ENCODE measurements at places on chromosomes 3 and 15.

DNA sequence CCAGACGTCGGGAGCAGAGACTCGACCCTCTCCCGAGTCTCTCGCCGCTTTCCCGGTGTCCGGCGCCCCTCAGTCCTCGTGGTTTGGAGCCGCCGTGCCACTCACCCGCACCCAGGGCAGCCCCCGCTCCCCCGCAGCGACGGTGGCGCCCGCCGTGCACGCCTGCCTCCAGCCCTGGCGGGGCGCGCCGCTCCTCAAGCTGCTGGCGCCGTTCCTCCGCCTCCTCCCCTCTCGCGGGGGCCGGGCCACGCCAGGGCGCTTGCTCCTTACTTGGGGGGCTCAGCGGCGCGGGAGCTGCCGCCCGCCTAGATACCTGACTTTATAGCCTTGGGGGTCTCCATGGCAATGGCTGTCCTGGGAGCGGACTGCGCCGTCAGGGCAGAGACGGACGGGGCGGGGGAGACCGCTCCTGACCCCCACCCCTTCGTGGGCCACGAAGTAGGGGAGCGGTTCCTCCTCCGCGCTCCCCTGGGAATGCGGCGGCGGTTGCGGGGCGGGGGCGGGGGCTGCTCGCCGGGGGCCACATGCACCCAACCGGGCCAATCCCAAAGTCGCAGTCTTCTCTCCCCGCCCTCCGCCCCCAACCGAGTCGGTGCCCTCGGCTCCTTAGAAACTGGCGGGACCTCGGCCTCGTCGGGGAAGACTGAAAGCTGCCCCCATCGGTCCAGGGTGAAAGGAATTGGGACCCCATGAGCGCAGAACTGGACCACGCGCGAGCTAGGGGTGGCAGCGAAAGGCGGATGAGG lies at the start of gene ANKRD63:
ANKRD63 (minus strand) TSS at position 196 of the 746 bp plus-strand sequence. CDS start 478 bp downstream, outside the sequence.
- DNase-seq, result no peak

- no peak for DNase-seq
Measured at GRCh38 chr3:122349171-122349570, 24.1 kb downstream of the CSTA start.

DNA sequence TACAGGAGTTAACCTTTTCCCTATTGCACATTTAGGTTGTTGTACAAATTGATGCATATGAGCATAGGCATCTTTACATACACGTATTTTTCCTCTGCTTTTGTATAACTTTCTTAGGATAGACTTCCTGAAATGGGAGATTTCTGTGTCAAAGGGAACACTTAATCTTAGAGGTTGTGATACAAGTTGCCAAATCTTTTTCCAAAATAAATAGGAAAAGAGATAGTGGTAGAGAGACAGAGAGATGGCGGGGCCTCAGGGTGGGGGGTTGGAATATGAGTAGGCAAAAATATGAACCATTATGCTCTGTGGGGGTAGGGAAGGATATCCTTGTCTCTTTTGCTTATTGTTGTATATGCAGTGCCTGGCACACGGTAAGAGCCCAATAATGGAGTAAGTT lies 70.7 kb upstream of the UBE2E1 start:
- no peak for DNase-seq

DNA sequence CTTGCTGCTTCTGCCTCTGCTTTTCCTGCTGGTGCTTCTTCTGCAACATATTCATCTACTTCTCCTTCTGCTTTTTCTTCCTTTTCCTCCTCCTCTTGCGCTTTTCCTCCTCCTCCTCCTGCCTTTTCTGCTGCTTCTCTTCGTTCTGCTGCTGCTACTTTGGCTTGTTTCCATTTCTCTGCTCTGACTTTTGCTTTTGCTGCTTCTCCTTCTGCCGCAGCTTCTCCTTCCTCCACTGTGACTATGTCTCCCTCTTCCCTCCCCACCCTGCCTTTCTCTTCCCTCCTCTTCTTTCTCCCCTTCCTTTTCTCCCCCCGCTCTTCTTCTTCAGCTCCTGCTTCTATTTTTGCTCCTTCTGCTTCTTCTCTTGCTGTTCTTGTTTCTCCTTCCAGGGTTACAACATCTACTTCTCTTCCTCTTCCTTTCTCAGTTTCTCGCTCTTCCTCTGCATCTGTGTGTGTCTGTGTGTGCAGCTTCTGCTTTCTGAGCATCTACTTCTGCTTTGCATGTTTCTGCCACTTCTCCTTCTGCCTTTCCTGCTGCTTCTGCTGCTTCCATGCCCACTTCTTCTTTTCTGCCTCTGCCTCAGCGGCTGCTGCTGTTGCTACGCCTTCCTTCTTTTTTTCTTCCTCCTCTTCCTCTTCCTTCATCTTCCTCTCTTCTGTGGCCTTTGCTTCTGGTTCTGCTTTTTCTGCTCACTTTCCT lies 51.4 kb downstream of the FAM43A start:
- DNase-seq, result no peak

- peak; percentile 72 for DNase-seq
Measured at GRCh38 chr3:123328851-123329635, 119.8 kb downstream of the ADCY5 start.

- DNase-seq, result no peak
Measured at GRCh38 chr3:57157545-57157944, 7.6 kb downstream of the IL17RD start.

GRCh38 chr3:172084871-172085556 lies 45.6 kb downstream of the FNDC3B start:
- no peak for DNase-seq

DNA sequence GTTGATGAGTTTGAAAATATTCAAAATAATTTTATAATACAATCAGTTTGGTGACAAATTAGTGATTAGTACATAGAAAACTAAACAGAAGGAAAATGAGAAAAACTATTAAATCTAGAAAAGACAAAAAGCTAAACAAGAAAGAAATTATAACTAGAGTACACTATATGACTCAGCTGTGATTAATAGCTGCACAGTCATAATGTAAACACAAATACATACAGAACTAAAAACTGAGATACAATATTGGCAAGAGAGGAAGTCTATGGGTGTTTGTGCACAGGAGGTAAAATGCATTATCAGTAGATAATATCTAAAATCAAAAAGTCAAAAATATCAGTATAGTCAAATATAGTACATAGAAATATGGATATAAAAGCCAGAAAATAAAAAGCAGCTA lies 80.7 kb upstream of the PCSK6 start:
- DNase-seq, result no peak

GRCh38 chr3:169432708-169433432 lies 230.6 kb downstream of the MECOM start:
- no peak for DNase-seq

DNA sequence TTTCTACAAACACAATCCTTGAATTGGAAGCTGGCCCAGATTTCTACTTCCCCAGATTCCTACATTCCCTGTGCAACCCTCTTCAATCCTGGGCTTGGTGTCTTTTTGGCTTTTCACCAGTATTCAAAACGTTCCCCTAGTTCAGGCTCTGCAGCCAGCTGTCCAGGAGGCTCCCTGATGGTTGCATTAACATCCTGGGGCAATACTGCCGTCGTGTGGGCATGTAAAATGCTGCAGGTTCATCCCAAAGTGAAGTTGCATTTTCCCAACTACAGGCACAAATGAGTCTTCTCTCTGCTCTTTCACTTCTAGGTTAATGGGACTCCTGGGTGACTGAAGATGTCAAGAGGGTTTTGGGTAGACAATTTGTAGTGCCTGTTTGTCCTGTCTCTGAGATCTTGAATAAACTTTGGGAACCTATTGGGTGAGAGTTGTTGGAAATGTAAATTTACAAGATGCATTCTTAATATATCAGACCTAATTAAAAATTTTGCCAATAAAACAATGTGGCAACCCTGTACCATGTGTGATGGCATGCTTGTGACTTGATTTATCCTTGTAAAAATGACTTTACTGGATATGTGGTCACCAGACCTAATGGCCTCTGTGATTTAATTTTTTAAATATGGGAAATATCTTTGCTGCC lies 28.6 kb downstream of the SOX14 start:
- peak; percentile 8 for DNase-seq

DNA sequence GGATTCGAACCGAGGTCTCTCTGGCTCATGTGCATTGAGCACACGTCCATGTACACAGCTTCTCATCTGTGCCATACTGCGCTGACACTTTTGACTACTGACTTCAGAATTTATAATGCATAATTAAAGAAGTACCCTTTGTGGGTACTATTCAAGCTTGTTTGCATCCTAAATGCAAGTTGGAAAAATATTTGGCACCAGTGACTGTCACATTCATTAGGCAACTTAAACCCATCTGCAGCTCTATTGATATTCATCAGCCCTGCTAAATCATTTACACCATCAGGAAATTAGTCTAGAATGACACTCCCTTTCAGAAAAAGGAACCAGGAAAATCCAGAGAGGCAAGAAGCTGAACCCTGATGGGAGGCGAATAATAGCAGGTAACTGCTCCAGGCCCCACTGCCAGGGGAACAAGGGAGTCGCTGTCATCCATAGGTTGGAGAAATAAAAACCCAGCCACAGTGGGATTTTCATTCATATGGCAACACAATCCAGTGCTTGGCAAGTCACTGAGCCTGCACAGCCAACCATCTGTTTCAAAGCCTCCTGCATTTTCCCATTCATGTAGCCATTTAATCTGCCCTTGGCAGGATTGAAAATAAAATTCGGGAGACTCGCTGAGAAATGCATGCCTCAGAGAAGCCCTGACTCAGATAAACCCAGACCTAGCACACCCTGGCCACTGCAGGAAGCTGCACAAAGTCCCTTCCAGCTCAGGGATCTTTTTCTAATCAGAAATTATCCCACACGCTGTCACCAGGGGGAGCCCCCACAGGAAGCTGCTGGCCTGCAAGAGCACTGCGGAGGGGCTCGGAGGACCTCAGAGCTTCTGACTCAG lies 103.0 kb upstream of the VEPH1 start:
- DNase-seq, result peak; percentile 48

DNA sequence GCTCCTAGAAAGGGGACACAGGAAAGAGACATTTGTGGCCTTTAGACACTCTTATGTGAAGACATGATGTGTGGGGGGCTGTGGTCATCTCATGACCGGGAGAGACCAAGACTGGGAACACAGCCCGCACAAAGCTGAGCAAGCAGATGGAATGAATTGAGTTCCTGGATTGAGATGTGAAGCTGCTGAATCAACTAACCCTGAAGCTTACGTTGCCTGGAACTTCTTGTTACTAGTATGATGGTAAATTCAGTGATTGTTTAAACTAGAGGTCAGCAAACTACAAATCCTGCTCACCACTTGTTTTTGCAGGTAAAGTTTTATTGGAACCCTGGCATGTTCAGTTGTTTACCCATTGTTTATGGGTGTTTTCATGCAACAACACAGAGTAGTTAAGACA lies 83.4 kb upstream of the BHLHE40 start:
- no peak for DNase-seq

GRCh38 chr15:51139091-51139490 lies 44.4 kb upstream of the TNFAIP8L3 start:
- DNase-seq, result no peak
